ENCODE measurements at places on chromosomes 6 and 20. TPM values are rescaled to one million over a fixed set of nuclear protein-coding genes. Genes with fewer than 3 reads are reported as not detected.

Gene DLL1
- 16.0 TPM for total RNA-seq

Gene WDR27
- 17.8 TPM for total RNA-seq

Gene ARMC2
- 8.4 TPM for total RNA-seq

Gene DNAH8
- total RNA-seq: 0.36 TPM

Gene RAB44
- total RNA-seq: 0.14 TPM

Gene USP49
- total RNA-seq: 19.5 TPM

Gene ACSS1
- total RNA-seq: 111 TPM

Gene TBC1D20
- 53.1 TPM for total RNA-seq

Gene MAS1
- total RNA-seq: not detected

Gene VGLL2
- not detected for total RNA-seq

Gene ADGRF5
- 4.7 TPM for total RNA-seq

All from prostate gland (tissue), 2 donors.